Caudate nucleus (tissue), 63 donors: ENCODE measurements at places on chromosomes 1 and 21.

- no peak for DNase-seq
Observed at GRCh38 chr1:227270554-227270953, 47.7 kb downstream of the CDC42BPA start.

DNA sequence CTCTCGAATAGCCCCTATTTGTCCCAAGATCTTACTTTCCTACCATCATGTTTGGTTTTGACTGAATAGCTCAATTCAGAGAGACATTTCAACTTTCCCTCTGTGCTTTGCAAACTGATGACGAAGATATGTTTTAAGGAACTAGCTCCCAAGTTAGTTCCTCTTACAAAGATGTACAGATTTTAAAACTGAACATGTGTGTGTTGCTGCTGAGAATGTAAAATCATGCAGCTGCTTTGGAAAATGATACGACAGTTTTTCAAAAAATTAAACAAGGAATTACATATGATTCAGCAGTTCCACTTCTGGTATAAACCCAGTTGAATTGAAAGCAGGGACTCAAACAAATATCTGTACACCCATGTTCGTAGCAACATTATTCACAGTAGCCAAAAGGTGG is 33.6 kb downstream of the KIF26B start:
- no peak for DNase-seq

- DNase-seq = no peak
Observed at GRCh38 chr1:51299981-51300670, 30.2 kb downstream of the TTC39A start.

- no peak for DNase-seq
Observed at GRCh38 chr1:182357913-182358312, 33.7 kb downstream of the GLUL start.

GRCh38 chr1:17886386-17886785 is 131.3 kb downstream of the ACTL8 start:
- no peak for DNase-seq

DNA sequence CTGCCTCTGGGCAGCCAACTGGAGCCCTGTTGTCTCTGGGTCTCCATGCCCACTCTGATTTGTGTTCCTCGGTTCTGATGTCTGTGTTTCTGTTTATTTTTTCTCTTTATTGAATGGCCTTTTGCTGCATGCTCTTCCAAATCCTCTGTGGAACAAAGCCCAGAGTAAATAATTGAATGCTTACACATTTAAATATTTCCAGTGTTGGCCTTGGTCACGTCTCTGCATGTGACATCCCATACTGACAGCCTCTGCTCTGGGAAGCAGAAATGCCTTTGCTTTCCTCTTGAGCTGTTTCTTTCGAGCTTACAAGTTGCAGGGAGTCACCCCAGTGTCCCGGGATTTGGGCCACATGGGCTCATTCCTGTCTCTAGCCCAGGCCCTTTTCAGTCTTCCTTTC is 267.9 kb downstream of the PTPRU start:
- DNase-seq = no peak

GRCh38 chr1:241048622-241049021 is 308.4 kb downstream of the RGS7 start:
- DNase-seq = no peak

DNA sequence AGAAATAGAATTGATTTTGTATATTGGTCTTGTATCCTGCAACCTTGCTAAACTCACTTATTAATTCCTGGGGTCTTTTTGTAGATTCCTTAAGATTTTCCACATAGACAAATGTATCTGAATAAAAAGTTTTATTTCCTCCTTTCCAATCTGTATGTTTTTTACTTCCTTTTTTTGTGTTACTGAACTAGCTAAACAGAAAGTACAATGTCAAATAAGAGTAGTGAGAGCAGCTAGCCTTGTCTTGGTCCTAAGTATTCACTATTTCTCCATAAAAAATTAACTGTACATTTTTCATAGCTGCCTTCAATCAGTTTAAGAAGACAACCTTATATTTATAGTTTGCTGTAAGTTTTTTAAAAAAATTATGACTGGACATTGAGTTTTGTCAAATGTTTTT is 74.9 kb downstream of the FASLG start:
- no peak for DNase-seq

DNA sequence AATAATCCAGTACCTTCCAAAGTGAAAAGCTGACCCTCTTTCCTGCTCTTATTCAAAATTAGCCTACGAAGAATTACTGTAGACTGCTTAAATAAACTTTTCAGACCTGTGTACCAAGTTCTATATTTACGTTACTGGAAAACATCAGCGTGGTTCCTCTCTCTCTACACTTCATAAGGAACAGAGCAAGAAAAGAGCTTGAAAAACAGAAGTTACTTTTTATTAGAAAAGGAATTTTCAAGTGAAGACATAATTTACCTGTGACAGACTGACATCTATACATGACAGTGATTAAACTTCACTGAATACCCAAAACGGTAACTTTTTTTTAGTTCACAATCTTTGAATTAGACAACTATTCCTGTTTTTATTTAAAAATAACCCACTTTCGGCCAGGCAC is 2.7 kb downstream of the ENAH start:
- no peak for DNase-seq

DNA sequence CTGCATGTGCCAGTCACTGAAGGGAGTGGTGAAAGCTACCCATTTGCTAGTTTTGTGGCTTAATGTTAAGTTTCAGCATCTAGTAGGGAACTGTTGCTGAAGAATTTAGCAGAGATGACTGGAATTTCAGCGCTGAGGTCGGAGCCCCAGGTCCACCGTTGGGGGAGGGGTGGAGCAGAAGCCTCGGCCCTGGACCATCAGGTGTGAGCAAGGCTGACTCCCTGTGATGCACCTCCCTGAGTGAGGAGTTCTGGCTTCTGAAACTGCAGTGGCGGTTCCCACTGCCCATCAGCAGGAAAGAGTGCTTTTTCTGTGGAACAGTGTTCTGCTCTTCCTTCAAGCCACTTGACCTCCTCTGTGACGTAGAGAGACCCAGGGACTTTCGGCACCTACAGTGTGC is 1.3 kb downstream of the NOS1AP start:
- no peak for DNase-seq

DNA sequence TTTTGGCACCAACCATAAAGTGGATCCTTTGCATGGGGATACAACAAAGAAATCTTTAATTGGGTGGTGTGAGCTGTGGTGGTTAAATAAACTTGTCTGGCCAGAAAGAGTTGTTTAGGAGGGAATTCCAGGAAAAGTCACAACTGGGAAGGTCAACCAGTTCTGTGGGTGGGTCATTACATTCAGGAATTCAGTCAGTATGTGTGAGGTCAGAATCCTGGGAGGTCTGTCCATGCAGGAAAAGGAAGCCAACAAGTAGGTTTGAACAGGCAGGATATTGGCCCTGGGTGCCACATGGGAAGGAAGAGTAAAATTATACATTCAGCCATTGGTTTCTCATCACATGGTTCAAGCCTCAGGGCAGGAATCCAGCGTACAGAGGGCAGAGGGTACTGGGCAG is 162.3 kb upstream of the ADAMTS5 start:
- no peak for DNase-seq

DNA sequence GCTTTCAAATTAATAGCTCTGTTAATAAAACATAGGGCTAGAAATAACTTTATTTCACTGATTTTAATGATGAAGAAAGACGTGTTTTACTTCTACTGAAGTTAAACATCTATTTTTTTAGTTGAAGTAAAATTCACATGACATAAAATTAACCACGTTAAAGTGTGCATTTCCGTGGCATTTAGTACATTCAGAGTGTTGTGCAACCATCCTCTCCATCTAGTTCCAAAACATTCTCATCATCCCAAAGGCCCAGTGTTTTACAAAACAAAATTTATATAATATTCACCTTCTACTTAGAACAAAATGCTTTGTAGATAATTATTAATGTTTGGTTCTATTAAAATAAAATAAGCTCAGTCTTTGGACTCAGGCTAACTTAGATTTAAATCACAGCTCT is 108.5 kb upstream of the GNG12 start:
- DNase-seq = no peak

DNA sequence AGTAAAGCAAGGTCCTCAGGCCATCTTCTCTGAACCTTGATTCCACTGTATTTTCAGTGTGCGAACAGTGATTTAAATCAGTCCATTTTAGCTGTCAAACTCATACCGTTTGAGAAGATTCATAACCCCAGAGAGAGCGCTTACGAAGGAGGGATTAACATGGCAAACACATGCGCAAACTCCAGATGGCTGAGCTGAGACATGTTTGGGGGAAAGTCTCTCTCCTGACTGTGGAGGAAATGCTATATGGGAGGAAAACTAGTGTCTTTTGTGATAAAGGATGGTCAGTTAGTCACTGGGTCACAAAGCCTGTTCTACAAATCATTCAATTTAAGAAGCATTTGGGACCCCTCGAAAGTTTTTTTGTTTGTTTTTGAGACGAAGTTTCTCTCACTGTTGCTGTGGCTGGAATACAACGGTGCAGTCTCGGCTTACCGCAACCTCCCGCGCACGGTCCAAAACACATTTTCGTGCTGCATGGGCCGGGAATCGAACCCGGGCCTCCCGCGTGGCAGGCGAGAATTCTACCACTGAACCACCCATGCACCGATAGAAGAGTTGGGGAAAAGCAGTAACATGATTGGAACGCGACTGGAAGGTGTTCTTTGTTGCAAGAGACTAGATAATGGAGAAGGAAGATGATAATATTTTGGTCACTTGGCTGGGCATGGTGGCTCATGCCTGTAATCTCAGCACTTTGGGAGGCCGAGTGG is 58.4 kb upstream of the CXADR start:
- peak; percentile 55 for DNase-seq

DNA sequence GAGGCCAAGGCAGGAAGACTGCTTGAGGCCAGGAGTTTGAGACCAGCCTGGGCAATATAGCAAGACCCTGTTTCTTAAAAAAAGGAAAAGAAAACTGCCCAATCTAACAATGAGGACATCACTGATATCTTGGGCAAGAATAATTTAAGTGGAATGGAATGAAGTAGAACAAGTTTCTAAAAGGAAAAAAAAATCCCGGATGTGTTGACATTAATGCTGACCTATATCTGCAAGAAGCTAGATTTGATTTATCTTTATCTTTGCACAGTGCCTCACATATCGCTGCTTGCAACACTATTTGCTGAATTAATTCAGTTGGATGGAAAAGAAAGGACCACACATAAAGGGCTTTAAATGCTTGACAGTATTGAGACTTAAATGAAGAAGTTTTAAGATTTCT is 27.8 kb downstream of the DIPK1A start:
- no peak for DNase-seq

DNA sequence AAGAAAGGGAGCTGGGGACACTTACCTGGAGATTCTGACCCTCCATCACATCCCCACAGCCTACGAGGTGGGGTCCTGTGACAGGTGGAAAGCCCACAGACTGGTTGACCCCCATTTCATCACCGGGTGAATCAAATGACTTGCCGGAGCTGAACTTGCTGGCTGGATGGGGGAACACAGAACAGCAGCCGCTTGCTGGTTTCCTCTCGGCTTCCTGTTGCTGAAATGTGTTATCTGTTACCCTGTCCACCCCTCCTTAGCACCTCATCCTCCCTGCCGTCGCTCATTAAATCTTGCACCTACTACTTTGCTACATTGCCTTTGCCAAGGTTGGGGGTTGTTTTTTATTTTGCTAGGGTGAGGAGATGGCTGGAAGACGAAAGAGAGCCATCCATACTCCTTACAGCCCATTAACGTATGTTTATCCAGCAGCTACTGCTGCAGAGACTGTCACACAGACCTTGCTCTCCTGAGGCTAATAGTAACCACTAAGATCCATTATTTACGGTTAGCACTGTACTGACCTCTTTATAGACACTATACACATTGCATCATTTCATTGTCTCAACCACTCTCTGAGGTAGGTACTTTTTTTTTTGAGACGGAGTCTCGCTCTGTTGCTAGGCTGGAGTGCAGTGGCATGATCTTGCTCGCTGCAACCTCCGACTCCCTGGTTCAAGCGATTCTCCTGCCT is 7.0 kb downstream of the PAFAH2 start:
- DNase-seq = no peak
